ENCODE measurements at places on chromosomes 12 and 14.

- DNase-seq: no peak
Measured at GRCh38 chr14:71322655-71323250, 415.5 kb downstream of the PCNX1 start.

DNA sequence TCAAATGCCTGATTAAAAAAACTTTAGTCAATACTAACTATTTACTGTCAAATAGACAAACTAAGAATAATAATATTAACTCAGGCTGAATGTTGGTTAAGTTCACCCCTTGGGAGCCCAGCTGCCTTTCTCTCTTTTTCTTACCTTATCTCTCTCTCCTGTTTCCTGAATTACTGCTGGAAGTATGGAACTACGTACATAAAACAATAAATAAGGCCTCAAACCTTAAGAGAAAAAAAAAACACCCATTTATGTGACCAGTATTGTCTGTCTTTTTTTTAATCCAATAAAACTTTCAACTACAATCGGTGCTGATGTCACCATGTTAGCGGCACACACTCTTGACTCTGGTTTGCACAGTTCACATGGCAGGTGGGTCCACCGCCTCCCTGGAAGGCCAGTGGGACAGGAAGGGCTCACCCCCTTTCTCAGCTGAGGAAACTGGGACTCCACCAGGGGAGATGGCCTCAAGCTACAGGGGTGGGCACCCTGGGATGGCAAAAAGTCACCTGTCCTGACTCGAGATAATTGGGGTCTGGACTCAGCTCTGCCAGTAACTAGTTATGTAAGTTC, 21.3 kb downstream of the BCL11B start:
- no peak for DNase-seq

DNA sequence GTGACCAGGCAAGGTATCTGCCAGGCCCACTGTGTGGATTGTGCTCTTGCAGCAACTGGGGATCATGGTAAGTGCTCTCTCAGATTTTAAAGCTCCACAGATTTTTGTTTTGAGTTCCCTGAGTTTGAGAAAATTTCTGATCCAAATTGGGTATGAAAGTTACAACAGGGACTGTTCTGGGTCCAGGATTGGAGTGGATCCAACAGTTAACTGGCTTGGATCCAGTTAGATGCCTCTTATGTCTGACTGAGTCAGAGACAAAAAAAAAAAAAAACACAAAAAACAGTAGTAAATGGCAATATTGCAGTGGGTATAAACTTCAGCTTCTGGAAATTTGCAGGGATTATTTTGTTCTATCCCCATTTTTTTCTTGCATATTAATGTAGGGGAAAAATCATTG, 598.8 kb downstream of the C12orf50 start:
- DNase-seq: no peak

GRCh38 chr12:3777206-3777809, 24.4 kb upstream of the CRACR2A start:
- no peak for DNase-seq

GRCh38 chr14:23375527-23376251, 1.2 kb upstream of the CMTM5 start:
- DNase-seq: no peak

DNA sequence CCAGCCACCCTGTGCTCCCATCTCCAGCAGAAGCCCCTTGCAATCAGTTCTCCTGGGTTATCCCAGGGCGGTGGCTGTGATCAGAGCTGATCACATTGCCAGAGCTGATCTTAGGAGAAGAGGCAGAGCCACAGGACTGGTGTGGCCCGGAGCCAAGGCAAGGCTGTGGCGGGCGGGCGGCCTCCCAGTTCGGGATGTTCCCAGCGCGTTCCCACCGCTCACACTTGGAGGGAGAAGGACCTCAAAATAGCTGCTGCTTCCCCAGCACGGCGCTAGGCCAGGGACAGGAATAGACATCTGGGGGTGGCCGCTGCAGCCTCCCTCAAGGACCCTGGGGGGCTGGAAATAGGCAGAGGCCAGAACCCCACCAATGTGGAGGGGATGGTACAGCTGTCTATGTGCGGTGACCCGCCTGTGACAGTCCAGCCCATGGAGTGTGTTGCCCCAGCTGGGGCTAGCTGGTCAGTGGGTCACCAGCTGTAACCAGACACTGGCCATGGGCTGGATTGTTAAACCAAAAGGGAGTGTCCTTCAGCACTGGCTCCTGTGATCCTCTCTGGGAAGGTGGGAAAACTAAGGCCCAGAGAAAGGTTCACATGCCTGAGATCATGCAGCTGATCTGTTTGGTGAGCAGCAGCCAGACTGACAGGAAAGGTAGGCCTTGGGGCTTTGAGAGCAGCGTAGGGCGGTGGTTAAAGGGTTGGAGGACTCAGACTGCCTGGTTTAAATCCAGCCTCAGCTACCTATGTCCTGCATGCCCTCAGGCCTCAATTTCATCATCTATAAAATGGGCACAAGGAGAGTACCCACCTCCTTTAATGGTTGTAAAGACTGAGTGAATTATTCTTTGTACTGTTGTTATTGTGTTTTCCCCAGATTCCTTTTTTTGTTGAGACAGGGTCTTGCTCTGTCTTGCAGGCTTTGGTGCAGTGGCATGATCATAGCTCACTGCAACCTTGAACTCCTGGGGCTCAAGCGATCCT, 8.0 kb upstream of the POP5 start:
- DNase-seq: no peak

DNA sequence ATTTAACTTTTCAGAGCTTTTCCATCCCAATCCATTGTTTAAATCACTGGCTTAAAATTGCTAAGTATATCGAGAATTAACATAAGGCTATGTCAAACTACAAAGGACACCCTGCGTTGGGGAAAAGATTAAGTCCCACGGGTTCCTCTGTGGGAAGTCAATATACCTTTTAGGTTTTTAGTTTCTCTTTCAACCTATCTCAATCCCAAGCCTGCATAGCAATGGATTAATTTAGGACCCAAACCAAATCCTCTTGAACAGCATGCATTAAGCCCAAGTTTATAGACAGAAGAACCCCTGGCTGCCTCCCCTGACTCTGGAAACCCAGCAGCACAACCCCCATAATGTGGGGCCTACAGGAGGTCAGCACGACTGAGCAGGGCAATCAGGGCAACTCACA, 6.3 kb downstream of the CDCA4 start:
- no peak for DNase-seq

GRCh38 chr12:41653386-41654326, 465.5 kb downstream of the PDZRN4 start:
- DNase-seq: no peak

DNA sequence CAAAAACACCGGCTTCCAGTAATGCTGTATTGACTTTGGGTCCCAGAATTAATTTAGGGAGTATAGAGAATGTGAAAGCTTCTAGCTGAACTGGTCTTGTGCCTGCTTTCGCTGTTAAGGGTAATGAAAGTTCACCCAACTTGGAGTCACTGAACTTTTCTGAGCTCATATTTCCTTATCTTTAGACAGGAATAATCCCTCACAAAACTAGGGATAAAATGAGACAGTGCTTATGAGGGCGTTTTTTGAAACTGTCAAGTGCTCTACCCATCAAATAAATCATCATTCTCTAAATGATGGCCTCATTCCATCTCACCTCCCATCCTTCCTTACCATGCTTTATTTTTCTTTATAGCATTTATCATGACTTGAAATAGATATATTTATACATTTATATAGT, 74.7 kb downstream of the RFX4 start:
- no peak for DNase-seq

DNA sequence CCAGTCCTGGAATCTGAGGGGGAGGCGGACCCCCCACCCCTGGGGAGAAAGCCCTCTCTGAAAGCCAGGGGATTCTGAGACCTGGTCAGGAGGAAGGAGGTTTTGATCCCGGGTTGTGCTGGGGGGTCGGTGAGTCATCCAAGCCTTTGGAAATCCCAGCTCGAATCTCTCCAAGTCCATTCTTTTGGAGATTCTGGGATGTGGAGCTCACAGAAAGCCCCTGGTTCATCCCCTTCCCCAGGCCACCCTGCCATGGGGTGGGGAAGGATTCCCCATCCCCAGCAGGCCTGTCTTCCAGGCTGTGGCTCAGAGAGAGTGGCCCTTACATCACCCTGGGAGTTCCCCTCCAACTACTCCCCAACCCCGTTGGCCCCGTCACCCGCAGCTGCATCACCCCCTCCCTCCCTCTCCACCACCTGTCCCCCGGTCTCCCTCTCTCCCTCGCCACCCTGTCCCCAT, 14.3 kb downstream of the EXOC3L4 start:
- peak; percentile 31 for DNase-seq

DNA sequence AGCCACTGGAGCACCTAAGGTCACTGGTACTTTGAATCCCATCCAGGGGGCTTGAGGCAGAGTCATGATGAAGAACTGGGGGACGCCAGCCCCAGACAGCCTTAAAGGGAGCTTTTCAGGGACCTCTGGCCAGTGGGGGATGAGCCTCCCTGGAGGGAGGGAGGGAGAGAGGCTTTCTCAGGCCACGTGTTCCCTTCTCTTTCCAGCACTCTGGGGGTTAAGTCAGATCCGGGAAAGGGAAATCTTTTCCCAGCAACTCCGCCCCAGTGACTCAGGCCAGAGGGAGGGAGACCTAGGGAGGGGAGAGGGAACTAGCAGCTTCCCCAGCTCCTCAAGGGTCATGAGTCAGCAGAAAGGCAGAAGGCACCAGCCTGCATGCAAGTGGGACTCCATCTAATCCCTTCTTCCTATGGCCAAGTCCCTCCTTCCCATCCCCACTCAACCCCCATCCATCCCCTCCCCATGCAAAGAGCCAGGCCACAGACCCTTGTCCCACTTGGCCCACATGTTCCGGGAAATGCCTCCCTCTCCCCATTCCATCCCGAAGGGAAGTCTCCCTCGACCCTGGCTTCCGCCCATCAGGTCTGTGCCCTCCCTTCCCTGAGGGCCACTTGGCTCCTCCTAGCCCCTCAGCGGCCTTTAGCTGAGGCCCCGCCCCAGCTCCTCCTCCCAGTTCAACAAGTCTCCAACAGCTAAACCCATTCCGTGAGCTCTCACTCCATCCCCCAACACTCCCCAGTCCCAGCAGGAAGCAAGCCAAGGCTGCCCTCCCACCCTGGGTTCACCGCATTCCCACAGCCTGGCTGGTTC, 5.6 kb downstream of the TNFRSF1A start:
- DNase-seq: peak; percentile 64

DNA sequence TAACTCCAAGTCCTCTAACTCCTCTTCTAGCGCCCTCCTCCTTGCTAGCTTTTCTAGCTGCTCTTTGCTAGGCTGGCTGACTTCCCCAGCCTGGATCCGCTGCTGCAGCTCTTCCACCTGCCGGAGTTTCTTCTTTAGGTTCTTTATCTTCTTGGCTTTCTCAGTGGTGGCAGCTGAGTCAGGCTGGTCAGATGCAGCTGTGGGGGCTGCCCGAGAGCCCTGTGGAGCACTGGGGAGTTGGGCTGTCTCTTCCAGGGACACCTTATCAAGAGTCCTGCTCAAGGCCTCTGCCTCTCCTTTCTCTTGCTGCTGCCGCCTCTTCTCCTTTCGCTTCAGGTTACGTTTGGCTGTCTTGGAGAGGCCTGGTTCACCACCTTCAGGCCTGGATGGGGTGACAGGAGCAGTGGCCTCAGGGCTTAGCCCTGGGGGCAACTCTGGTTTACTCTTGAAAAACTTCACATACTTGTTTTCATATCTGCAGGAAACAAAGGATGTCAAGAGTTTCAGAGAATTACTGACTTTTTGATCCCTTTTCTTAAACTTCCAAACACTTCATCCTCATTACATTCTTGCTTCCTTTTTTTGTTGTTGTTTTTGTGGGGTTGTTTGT, 25.7 kb downstream of the PYM1 start:
- no peak for DNase-seq

DNA sequence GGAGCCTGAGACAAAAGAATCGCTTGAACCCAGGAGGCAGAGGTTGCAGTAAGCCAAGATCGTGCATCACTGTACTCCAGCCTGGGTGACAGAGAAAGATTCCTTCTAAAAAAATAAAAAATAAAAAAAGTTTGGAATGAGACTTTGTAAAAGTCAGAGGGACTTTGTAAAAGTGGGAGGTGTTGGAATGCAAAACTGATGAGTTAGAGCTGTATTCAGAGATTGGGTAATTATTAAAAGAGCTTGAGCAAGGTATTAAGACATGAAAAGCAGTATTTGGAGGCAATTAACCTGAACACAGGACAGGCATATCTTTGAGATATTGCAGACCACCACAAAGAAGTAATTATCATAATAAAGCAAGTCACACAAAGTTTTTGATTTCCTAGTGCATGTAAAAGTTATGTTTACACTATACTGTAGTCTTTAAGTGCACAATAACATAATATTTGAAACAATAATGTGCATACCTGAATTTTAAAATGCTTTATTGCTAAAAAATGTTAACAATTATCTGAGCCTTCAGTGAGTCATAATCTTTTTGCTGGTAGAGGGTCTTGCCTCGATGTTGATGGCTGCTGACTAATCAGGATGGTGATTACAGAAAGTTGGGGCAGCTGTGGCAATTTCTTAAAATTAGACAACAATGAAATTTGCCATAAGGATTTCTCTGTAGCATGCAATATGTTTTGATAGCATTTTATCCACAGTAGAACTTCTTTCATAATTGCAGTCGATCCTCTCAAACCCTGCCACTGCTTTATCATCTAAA, 33.1 kb downstream of the PHLDA1 start:
- DNase-seq: no peak

DNA sequence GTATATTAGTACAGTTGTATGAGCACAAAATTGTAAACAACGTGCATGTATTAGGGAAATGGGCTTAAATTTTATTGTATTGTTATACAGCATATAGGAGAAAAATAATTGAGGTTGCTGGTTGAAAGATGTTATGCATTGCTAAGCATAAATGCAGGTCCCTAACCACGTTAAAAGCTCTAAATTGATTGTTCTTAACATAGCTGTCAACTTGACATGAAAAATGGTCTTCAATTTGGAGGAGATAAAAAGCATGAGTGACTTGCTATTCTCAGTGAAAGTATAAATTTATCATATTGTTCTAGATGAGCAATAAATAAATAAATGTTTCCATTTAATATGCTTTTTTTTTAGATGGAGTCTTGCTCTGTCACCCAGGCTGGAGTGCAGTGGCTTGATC, 506.6 kb upstream of the ATXN7L3B start:
- no peak for DNase-seq

- DNase-seq: no peak
Measured at GRCh38 chr14:65173973-65174693, 71.8 kb upstream of the MAX start.

- DNase-seq: no peak
Measured at GRCh38 chr12:56257491-56258067, 605 bp downstream of the ANKRD52 start.

GRCh38 chr12:102690253-102690652, 209.9 kb upstream of the IGF1 start:
- no peak for DNase-seq

DNA sequence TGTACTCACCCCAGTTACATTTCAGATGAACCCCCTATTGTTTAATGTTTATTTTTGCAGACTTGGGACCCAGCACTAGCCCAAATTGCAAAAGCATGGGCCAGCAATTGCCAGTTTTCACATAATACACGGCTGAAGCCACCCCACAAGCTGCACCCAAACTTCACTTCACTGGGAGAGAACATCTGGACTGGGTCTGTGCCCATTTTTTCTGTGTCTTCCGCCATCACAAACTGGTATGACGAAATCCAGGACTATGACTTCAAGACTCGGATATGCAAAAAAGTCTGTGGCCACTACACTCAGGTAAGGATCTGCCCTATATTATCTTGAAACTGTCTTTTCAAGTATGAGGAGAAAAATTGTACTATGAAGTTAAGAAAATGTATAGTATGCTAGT, 1.2 kb downstream of the GLIPR1 start:
- no peak for DNase-seq

GRCh38 chr14:102958461-102958860, 36.0 kb downstream of the AMN start:
- DNase-seq: no peak

All from activated naive CD4-positive, alpha-beta T cell treated with Interleukin-2 at 50 U/mL for 16 hours (primary cell).